ENCODE measurements at places on chromosomes 16 and 17.
A peak's percentile ranks its signal among the peaks of the same experiment; 100 is the strongest.

GRCh38 chr16:4684763-4685162 lies 8.6 kb upstream of the NUDT16L1 start:
- no peak for DNase-seq

DNA sequence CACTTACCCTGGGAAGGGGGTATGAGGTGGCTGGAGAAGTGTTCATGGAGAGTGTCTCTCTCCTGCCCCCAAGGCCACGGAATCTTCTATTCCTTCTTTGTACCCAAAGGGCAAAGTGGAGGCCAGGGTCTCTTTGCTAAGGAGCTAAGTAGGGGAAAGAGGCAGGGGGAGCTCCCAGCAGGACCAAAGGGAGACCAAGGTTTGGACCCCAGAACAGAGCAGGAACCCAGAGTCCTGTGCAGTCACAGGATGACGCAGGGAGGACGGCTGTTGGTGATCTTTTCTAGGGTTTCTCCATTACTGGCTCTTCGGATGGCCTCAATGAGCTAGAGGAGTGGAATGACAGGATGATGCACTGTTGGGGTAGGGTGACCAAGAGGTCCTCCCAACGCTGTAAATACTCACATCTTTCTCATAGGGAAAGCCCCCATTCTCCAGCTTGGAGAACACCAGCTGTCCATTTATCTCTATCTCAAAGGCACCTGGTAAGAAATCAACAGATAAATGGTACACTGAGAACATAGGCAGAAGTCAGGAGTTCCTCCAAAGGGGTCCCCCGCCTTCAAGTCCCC lies 966 bp downstream of the MIEN1 start:
- DNase-seq, result no peak

DNA sequence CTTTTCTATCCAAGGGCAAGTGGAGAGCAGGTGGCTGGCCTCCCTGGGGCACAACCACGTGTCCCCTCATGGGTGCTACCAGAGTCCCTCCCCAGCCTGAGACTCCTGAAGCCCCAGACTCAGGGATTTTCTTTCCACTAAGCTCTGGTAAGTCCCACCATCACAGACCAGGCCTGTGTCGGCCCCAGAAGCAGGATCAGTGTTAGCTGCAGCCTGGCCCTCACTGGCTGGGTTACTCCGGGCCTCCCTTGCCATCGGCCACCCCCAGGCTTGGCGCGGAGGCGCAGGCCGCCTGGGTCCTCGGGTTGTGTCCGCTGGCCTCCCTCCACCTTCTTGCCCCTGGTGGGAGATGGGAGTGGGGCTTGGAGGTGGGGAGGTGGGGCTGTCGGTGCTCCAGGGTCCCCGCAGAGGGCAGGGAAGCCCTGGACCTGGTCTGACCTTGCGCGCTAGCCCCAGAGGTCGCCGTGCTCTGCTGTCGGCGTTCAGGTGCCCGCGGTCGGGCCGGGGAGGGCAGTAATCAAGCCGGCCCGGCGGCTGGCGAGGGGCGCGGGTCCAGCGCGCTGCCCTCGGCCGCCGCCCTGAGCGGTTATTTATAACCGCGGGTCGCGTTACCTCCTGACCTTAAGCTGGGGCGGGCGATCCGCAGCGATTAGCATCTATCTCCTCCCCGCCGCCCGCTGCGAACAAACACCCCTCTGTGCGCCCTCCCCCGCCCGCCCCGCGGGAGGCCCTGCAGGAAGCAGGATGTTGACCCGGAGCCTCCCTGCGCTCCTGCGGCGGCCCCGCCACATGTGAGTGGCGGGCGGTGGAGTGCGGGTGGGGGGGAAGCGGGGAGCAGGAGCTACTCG lies 78.1 kb upstream of the TOB1 start:
- DNase-seq, result peak; percentile 67

DNA sequence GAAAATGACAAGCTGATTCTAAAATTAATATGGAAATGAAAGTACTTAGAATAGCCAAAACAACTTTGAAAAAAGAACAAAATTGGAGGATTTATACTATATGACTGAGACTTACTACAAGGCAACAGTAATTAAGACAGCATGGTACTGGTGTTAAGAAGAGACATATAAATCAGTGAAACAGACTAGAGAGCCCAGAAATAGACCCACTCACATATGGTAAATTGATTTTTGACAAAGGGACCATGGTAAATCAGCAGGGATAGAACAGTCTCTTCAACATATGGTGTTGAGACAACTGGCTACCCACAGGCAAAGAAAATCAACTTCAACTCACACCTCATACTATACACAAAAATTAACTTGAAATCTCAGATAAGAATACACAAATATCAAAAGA lies 12.9 kb downstream of the CMC2 start:
- no peak for DNase-seq

- DNase-seq, result no peak
Measured at GRCh38 chr17:59107306-59107670, 608 bp upstream of the TRIM37 start.

DNA sequence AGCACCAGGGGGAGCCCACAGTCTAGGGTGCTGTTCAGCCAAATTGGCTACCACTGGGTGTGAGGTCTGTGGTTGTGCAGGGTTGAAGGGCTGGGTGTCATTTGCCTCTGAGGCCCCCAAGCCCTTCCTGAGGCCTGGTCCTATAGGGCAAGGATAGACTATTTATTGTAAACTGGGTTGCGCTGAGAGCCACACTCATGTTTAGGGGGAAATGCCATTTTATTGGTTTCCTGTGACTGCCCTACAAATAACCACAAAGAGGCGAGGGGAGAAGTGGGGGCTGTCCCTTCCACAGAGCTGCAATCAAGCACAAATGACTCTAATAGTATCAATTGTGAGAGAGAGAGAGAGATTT lies 3.6 kb upstream of the ZCCHC14 start:
- no peak for DNase-seq

- DNase-seq, result no peak
Measured at GRCh38 chr16:12300945-12301500, 324.5 kb downstream of the SNX29 start.
